Activated CD4-positive, alpha-beta T cell treated with anti-CD3 and anti-CD28 coated beads for 36 hours (primary cell): ENCODE measurements at places on chromosomes 7 and 10. TPM values are rescaled to one million over a fixed set of nuclear protein-coding genes. Genes with fewer than 3 reads are reported as not detected.
A peak's percentile ranks its signal among the peaks of the same experiment; 100 is the strongest.

DNA sequence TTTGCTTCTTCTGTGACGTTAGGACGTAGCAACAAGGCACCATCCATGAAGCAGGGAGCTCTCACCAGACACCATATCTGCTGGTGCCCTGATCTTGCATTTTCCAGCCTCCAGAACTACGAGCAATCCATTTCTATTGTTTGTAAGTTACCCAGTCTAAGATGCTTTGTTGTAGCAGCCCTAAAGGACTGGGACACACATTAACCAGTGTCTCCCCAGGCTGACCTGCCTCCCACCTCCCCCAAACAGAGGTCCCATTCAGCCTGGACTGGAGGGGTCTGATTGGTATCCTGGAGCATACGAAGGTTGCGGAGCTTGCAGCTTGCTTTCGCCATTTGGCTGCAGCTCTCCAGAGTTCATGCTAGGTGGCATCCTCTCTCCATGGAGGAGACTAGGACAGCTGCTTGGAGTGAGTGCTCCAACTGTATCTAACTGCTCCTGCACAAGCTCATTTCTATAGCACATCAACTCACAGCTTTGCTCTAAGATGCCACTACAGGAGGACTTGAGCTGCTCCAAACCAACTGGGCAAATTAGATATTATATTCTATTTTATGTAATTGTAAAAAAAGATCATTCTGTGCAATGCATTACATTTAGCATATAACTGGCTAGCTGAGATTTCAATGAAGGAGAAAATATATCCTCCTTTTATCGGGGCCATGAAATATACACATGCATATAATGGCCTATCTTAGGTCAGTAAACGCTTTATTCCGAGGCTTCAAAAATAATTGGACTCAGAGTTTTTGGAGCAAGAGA lies 8.0 kb upstream of the GRK5 start:
- DNase-seq: peak; percentile 66

DNA sequence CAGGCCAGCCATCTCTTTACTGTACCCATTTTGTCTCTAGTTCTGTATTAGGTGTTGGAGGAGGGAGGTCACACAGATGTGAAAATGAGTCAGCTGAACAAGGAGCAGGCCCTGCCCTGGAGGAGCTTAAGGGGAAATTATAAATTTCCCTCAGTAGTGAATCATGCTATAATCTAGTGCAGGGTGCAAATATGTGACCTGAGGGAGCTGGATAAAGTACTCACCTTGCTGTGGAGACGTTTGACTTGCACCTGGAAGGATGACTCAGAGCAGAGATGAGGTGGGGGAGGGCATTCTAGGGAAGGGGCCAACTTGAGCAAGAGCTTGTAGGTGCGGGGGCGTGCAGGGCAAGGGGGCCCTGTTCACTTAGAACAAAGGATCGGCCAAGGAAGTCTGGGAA lies 610.6 kb downstream of the SDK1 start:
- no peak for DNase-seq

DNA sequence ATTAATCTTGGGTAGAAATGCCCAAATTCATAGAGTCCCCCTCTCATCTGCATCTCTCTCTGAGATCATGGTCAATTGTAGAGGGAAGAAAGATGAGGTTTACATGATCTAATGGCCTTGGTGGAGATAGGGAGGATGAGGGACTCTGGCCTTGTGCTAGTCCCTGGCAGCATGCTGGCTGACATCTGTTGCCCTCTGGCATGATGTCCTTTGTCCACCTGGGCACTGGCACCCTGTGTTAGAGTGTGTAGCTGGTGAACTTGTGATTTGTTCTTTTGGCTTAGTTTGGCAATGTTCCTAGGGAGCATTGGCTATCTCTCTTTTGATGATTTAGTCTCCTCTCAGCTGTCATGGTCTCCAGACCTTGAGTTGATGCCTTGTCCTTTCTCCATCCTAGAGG lies 103.2 kb downstream of the DYNC1I1 start:
- no peak for DNase-seq

DNA sequence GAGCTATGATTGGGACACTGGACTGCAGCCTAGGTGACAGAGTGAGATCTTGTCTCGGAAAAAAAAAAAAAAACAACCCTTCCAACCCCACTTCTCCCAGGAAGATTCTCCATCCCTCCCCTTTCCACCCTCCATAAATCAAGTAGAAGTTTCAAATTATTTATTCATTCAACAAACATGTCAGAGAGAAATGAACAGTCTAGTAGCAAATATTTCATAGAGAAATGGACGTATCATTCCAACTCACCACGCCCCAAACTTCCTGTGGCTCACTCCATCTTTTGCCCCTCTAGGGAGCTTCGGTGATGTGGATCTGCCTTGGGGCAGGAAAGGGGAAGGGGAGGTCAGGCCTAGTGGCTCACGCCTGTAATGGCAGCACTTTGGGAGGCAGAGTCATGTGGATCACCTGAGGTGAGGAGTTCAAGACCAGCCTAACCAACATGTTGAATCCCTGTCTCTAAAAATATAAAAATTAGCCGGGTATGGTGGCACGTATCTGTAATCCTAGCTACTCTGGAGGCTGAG lies 638 bp upstream of the TRAPPC14 start:
- peak; percentile 41 for DNase-seq

- no peak for DNase-seq
These were observed 327.4 kb downstream of the AGMO start for GRCh38 chr7:15234431-15234830.

DNA sequence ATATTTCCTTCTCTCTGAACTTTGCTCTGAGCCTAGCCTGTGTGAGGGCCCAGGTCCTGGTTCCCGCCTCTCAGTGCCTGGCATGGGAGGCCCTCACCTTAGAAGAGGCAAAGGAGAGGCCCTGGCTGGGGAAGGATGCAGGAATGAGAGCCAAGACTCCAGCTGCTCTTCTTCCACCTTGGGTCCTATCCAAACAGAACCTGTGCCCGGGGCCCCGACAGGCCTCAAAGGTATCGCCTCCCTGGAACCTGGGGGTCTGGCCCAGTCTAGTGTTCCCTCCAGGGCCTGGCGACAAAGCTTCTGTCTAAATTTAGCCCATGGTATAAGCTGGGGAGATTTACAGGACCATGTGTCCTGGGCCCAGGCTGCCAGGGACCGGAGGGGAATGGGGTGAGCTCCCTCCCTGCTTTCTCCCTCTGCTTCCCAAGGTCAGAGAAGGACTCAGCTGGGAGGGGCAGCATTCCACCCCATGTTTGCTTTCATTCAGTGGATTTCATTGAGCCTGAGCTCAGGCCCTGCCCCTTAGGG lies 12.0 kb upstream of the CRHR2 start:
- DNase-seq: no peak

GRCh38 chr10:13518076-13518692 lies 10.6 kb downstream of the BEND7 start:
- DNase-seq: no peak

GRCh38 chr10:50464004-50464409 lies 159.7 kb downstream of the SGMS1 start:
- no peak for DNase-seq

DRGX gene
- total RNA-seq: not detected

HKDC1 gene
- total RNA-seq: 0.80 TPM

NOS3 gene
- total RNA-seq: 9.3 TPM

GAD2 gene
- total RNA-seq: not detected

CALHM3 gene
- not detected for total RNA-seq

DNA sequence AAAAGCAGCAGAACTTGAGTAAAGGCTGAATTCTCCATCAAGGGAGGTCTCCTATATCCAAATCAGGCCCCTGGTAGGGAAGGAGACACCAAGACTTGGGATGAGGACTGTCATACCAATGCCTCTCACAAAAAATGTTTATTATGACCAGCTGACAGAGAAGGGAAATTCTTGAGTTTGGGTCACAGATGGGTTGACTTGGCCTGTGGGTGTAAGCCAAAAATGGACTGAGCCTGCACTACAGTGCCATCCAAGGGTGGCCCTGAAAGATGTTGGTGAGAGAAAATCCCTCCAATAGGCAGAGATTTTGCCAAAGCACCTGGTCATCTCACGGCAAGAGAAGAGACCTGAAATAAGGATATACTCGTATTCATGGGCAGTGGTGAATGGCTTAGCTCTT lies 27.0 kb upstream of the PPIF start:
- DNase-seq: no peak

- DNase-seq: no peak
These were observed 124.0 kb downstream of the REEP3 start for GRCh38 chr10:63645195-63645594.

DNA sequence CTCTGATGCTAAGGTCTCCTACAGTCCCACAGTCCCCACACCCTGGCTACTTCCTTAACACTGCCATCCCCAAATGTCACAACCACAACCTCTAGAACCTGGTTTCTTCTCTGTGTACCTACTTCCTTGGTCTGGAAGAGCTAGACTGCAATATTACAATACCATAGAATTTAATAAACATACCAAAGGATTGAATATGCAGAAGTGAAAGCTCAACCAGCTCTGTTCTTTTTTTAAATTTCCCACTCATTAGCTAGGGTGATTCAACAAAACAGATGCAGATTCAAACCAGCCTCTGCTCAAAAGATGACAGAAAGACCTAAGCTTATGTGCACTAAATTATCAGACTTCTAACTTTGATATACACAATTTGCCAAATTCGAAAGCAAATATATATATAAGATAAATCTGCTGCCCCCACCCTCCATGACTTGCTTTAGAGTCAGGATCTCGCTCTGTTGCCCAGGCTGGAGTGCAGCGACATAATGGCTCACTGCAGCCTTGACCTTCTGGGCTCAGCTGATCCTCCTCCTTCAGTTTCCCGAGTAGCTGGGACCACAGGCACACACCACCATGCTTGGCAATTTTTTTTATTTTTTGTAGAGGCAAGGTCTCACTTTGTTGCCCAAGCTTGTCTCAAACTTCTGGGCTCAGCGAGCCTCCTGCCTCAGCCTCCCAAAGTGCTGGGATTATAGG lies 212.6 kb downstream of the CHCHD3 start:
- no peak for DNase-seq

NPY gene
- total RNA-seq: not detected

DNA sequence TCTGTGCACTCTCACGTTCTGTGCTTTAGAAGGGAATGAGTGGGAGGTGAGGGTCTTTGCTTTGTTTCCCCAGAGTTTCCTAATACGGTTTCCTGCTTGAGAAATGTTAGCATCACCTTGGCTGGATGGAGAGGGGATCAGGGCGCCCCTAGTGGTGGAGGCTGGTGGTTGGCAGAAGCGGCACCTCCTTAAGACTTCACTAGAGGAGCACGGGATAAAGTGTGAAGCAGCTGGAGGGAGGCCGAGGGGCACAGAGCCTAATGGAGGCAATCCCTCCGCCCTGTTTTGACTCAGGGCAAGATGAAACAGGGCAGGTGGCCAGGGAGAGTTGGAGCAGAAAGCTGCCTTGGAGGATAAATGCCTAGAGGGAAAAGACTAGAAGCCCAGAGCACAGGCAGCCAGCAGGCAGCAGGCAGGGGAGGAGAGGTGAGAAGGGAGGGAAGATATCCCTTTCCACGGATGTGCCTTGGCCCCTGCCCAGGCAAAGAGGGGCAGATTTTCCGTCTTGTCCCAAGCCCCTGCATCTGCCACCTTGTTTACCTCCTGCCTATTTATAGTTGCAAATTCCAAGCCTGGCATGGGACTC lies 56.0 kb upstream of the BTRC start:
- peak; percentile 89 for DNase-seq

GRCh38 chr7:122550545-122550944 lies 148.4 kb downstream of the RNF133 start:
- no peak for DNase-seq

- DNase-seq: peak; percentile 15
These were observed 859 bp upstream of the SMC3 start for GRCh38 chr10:110566472-110567200.

DNA sequence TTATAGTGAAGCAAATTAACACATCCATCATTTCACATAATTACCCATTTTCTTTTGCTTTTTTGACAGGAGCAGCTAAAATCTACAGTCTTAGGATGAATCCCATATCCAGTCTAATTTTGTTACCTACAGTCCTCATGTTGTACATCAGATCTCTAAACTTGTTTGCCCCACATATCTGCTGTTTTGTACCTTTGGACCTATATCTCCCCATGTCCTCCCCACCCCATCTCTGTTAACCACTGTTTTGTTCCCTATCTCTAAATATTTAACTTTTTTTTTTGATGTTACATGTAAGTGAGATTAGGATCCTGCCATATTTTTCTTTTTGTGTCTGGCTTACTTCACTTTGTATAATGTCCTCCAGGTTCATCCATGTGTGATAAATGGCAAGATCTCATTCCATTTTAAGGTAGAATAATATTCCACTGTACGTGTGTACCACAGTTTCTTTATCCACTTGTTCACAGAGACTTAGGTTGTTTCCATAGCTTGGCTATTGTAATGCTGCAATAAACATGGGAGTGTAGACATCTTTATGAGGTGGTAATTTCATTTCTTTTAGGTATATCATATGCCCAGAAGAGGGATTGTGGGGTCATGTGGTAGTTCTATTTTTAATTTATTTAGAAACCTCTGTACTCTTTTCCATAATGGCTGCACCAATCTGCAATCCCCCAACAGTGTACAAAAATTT lies 19.6 kb downstream of the NPVF start:
- no peak for DNase-seq

- no peak for DNase-seq
These were observed 71.8 kb upstream of the GSDME start for GRCh38 chr7:24828891-24829661.

- DNase-seq: no peak
These were observed 87.6 kb downstream of the ARMH3 start for GRCh38 chr10:101968286-101968939.

CUZD1 gene
- total RNA-seq: 1.6 TPM

GRCh38 chr10:14389981-14390590 lies 59.4 kb upstream of the FRMD4A start:
- DNase-seq: peak; percentile 71

GRCh38 chr10:35378541-35379210 lies 42.4 kb downstream of the CCNY start:
- DNase-seq: peak; percentile 61

DNA sequence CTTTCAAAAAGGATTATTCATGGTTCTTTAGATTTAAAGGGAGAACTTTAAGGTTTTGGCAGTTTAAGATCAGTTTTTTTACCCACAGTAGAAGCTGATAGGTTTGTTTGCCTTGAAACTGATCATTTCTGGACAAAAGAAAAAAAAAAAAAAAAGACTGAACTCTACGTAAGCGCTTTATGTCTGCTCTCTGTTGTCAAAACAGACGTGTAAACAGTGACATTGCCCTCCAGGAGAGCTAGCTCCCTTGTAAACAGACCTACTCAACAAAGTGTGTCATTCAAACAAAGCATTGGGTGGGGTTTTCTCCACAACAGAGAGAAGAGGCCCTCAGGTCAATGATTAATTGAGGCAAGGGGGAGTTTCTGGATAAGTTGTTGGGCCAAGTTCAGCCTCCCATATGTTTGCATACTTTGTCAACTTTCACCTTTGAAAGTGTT lies 568.1 kb upstream of the LRRN3 start:
- no peak for DNase-seq

GRCh38 chr7:95578299-95578855 lies 17.9 kb downstream of the PDK4 start:
- no peak for DNase-seq

GRCh38 chr10:125661941-125662515 lies 20.9 kb downstream of the TEX36 start:
- DNase-seq: no peak

- DNase-seq: no peak
These were observed 22.6 kb upstream of the TRIM8 start for GRCh38 chr10:102621443-102622325.

PLEKHS1 gene
- total RNA-seq: 0.09 TPM

ANXA7 gene
- total RNA-seq: 118 TPM
